ENCODE measurements at places on chromosomes 4 and X.
A peak's percentile ranks its signal among the peaks of the same experiment; 100 is the strongest.

- DNase-seq: no peak
Observed at GRCh38 chr4:122577189-122577553, 43.7 kb downstream of the IL21 start.

- no peak for DNase-seq
Observed at GRCh38 chr4:184959309-184959708, 59.0 kb upstream of the HELT start.

DNA sequence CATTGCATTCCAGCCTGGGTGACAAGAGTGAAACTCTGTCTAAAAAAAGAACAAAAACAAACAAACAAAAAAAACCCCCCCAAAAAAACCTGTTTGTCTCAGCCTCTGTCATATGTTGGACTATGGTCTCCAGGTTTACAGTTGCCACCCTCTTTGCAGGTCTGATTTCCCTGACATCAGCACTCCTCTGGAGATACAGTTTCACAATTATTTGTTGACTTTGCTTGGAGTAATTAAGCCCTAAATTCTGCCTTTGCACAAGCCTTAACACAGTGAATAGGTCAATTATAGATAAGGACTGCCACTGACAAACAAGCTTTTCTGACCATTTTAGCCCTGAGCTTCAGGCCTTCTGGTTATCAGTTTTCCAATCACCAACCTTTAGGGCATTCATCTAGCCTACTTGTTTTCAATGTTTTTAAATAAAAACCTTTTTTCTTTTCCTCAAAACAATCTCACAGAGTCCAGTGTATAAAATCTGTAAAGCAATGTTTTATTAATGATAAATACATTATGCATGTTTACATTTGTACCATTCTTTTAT is 20.4 kb upstream of the MAPK10 start:
- DNase-seq: no peak

GRCh38 chr4:2797545-2798305 is 4.8 kb downstream of the SH3BP2 start:
- DNase-seq: no peak

DNA sequence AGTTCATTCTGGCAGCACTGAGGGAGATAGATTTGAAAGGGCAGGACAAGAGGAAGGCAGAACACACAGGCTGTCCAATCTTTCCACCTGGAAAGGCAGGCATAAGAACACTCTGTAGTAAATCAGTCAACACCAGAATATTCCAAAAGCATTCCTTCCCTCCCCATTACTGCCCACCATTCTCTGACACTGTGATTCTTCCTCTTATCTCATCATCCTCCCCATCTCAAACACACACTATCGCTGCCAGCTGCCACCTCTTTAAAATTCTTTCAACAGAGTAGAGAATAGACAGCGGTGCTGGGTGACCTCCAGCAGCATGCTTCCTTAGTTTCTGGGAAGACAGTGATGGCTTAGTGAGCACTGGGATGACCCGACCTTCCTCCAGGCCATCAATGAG is 53.7 kb upstream of the MYOZ2 start:
- no peak for DNase-seq

GRCh38 chrX:40127052-40127451 is 29.3 kb upstream of the BCOR start:
- no peak for DNase-seq

GRCh38 chr4:173214231-173214630 is 45.6 kb downstream of the GALNT7 start:
- no peak for DNase-seq

GRCh38 chr4:120667102-120667501 is 255.4 kb downstream of the PRDM5 start:
- no peak for DNase-seq

GRCh38 chr4:127284236-127284635 is 348.5 kb upstream of the INTU start:
- DNase-seq: peak; percentile 70

DNA sequence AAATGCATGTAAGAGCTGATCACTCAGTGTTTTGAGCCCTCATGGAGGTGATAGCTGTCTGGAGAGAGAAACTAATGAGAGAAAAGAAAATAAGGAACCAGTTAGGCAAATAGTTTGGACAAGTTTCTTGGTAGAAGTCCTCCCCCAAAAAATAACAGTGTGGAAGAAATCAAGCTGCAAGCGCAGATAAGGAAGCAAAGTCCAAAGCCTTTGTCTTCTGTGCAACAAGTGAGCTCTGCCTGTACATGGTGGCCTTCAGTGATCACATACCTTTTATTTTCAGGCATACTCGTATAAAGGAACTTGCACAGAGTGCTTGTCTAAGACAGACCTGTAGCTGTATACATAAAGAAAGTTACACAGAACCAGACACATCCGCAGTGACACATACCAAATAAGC is 2.5 kb upstream of the UGT2A3 start:
- DNase-seq: no peak

- DNase-seq: no peak
Observed at GRCh38 chr4:112225157-112225556, 6.4 kb upstream of the AP1AR start.

GRCh38 chr4:118836301-118837120 is 585 bp upstream of the SEC24D start:
- DNase-seq: peak; percentile 87

DNA sequence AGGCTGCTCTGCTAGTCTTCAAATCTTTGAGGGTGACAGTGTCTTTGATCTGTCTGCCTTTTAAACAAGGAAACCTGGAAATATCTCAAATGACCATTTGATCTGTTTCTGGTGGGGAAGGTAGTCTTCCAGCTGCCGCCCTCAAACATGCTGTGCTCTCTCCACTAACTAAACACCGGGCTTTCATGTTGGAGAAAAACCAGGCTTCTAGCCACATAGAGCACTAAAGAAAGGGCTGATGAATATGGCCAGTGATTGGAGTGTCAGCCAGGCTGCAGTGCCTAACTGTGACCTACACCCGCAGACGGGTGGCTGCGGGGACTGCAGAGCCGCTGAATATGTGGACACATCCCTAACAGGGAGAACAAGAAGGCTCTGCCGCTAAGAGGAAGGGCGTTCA is 85.9 kb downstream of the UNC5C start:
- DNase-seq: no peak

DNA sequence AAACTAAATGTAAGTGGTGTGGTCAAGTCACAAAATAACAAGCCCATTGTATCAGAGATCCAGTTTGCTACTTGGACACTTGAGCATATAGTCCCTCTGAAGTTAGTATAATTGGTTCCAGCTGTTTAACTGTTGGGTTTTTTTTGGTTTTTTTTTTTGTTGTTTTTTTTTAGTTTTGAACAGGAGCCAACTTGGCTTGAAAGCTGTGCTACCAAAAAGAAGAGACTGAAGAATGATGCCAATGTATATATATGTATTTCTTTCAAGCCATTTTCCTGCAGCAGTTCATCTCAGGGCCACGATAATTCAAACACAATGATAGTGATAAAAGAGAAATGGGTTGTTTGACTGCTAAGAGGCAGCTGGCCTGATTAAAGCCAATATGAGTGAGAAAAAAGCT is 138.3 kb downstream of the PCDH18 start:
- DNase-seq: peak; percentile 69

DNA sequence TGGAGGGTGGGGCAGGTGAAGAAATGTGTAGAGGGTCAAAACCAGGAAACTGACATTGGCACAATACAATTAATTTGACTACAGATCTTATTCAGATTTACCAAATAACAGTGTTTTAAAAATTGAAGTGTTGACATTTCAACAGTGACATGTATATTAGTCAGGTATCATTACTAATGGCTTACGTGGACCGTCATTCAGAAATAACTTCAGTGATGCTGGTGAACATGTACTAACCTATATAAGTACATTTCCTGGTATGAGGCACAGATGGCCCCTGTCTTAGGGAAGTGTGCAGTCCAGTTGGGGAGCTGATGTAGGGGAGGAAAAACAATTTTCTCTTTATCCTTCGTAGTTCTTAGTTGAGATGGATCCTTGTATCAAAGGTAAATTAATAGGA is 22.3 kb upstream of the MAOA start:
- no peak for DNase-seq

- no peak for DNase-seq
Observed at GRCh38 chr4:42144028-42144427, 8.4 kb downstream of the BEND4 start.

DNA sequence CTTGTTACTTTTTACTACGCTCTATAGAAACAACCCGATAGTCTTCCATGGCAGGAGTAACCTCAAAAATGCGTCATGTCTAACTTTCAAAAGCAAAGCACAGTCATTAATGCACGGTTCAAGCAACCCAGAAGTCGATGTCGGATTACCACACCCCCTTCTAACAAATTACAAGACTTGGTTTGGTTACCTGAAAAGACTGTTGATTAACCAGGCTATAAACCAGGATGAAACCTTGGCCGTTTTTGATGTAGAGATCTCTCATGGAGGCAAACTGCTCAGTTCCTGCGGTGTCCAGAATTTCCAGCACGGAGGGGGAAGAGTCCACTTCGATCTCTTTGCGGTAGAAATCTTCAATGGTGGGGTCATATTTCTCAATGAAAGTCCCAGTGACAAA is 2.4 kb downstream of the RAP2C start:
- DNase-seq: peak; percentile 48

DNA sequence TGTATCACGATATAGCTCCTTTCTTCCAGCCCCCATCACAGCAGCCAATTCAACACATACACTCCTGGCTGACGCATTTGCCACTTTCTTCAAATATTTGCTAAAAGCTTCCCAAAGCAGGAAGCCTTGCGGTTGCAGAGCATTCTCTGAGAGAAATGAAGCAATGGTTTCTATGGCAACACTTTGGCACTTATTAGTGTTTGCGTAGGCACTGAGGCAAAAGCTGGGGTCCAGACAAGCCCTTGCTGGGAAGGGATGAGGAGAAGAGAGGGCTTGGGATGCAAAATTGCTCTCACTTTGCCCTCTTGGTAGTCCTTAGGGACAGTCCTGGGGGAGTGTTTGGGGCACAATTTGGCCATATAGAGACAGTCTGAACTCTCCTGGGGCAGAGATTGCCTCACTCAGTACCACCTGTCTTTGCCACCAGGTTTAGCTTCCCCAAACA is 55.0 kb upstream of the PAK3 start:
- DNase-seq: no peak

GRCh38 chrX:104922206-104922621 is 298.3 kb downstream of the TEX13A start:
- peak; percentile 47 for DNase-seq

- DNase-seq: no peak
Observed at GRCh38 chr4:36325499-36325898, 44.1 kb downstream of the DTHD1 start.

DNA sequence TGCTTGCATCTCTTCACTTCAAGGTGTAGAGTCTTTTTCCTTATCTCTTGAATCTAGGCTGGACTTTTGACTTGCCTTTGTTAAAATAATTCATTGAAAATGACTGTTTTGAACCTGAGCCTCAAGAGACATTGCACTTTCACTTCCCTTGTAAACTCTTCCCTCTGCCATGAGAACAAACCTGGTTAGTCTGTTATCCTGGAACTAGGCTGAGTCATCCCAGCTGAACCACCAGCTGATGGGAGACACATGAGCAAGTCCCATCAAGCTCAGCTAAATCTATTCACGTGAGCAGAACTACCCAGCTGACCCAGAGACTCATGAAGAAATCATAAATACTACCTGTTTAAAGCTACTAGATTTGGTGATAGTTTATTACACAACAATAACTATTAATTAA is 202.3 kb upstream of the CENPE start:
- no peak for DNase-seq

- DNase-seq: peak; percentile 41
Observed at GRCh38 chr4:26780539-26780938, 80.1 kb upstream of the STIM2 start.

GRCh38 chr4:153528705-153529485 is 62.7 kb downstream of the TMEM131L start:
- no peak for DNase-seq

- DNase-seq: no peak
Observed at GRCh38 chr4:40307627-40308497, 27.3 kb upstream of the CHRNA9 start.

DNA sequence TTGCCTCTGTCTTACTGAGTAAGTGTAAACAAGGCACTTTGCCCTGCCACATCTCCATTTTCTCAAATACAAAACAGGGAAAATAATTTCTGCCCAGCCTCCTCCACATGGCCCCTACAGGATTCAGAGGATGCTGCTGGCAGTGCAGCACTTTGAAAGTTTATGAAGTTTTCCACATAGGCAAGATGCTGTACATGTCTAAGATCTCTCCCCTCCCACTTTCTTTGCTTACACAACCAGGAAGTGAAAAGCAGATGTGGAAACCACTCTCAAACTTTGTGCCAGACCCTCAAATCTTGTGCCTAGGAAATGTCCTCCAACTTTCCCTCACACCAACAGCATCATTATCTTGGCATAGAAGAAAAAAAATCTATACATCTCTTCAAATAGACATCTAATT is 257.0 kb upstream of the LDB2 start:
- DNase-seq: no peak

- DNase-seq: peak; percentile 38
Observed at GRCh38 chr4:106186201-106186600, 129.8 kb downstream of the TBCK start.

DNA sequence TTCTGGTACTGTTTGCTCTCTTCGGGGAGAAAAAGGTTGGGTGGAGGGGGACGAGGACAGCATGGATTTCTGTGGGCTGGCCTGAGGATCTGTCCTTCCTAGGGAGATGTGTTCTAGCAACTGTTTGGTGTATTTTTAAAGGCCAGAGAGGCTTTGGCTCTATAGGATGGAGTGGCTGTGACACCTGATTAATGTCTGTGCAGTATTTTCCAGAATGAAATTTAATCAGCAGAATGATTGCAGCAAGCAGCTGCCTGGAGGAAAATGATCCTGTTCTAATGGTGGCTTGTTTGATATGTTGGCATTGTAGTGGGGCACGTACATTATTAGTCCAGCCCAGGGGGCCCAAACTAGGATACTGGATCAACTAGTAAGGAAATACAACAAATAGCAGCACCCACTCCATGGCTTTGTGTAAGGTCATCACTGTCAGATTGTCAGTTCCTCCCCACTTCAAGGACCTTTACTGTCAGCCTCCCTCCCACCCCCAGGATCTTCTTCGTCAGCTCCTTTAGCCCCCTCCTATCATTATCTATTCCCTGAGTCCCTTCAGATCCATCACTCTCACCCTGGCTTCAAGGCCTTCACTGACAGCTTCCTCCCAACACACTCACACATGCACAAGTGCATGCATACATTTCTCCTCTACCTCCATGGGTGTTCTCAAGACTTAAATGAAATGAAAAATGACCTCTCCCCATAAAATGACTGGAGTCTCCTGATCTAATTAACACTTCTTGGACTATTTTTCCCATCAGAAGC is 10.4 kb upstream of the TMEM255A start:
- no peak for DNase-seq

GRCh38 chrX:154719132-154719675 is 31.7 kb downstream of the GAB3 start:
- no peak for DNase-seq

DNA sequence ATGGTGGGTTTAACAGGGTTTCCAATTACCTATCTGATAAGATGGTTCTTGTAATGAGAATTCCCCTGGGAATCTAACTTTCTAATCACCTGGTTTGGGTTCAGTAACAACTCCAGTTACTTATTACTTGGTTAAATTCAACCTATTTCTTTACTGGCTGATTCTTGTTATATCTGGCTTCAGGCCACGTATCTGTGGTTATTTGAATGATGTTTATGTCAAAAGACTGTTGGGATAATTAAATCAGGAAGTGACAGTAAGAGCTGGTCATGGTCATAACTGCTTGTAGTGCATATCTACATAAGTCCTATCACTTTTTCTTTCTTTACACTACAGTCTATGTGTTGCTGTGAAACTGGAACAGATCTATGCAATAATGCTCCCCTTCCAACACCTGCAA is 108.1 kb downstream of the MID1 start:
- DNase-seq: no peak

All from adipocyte (in vitro differentiated cells).